ENCODE measurements at places on chromosomes 6 and 20.
A peak's percentile ranks its signal among the peaks of the same experiment; 100 is the strongest.

DNA sequence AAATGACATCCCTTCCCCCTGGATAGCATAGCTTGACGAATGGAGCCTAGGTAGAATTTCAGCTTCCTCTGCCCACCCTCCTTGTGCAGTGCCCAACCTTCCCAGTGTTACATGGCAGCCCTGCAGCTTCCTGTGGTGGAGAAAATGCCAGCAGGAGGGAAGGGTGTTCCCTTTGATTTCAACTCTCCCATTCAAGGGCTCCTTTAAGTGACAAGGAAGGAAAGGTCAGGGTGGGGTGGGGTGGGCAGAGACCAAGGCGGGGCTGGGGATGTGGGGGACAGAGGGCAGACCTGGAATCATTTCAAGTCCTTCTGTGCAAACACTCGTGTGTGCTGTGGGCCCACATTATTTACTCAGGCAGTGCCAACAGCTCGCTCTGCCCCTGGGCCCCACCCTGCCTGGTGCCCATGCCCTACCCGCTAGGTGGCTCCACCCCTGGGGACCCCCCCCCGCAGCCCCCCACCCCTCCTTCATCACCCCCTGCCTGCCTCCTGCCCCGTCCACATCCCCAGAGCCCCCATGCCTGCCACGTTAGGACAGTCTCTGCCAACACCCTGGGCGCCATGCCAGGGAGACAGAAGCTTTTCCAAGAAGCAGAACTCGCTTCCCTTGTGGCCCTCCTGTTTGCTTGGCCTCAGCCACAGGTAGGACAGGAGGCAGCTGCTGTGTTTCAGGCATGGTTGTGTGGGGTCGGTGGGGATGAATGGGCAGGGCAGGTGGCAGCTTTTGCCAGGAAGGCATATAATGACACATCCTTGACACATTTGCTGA lies 9.4 kb downstream of the SPDEF start:
- peak; percentile 17 for DNase-seq

DNA sequence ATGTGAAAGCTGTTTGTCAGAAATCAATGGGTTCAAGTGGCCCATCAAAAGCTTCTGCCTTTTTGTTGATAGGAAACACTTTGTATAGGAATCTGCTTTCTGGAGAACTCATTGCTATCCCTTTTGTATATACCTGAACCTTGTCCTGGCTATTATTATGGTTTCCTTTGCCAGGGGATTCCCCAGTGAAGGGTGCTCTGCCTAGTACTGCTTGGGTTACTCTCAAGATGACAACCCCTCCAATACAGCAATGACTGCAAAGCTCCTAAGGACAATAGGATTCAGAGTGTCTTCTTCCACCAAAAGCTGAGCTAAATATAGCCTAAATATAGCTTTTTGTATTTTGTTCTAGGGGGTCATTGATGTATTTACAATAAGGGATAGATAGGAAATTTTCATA lies 54.0 kb upstream of the PTPRK start:
- DNase-seq, result no peak

- DNase-seq, result no peak
These were observed 3.3 kb upstream of the SLC29A1 start for GRCh38 chr6:44219815-44220784.

- no peak for DNase-seq
These were observed 134.0 kb upstream of the PHACTR1 start for GRCh38 chr6:12582421-12583110.

- no peak for DNase-seq
These were observed 72.6 kb downstream of the ERMARD start for GRCh38 chr6:169824021-169824420.

- DNase-seq, result no peak
These were observed 116.6 kb downstream of the CARMIL1 start for GRCh38 chr6:25395731-25396130.

DNA sequence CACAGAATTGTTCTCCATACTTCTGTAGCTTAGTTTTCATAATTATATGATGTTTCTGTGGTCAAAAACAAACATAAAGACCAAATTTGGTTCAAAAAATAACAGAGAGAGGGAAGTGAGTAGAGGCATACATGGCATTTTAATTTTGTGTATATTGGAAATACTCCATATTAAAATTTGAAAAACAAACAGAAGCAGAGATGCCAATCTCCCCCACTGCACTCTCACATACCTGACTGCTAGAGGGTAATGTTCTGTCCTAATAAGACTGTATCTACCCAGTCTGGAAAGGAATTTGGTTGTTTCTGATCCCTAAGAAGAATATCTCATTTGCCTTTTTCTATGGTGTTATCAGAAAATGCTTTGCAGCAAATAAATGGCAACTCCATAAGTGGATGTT lies 959.0 kb upstream of the FLRT3 start:
- no peak for DNase-seq

DNA sequence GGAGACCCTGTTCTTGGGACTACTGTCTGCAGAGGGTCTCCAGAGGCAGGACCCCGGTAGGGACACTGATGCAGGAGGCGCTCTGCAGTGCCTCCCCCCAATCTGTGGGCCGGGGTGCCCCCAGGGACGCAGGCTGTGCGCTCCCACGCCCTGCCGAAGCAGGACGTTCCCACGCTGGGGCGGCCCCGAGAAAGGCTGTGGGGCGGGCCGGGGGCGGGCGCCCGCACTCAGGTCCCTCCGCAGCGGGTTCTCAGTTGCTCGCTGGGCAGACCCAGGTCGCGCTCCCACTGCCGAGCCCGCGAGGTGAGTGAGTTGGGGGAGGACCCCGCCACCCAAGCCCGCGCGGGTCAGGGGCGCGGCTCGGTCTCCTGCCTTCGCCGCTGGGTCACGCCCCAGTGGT lies at the start of gene COX4I2:
TSS of gene COX4I2 (plus strand) at position 253 of the 400 bp plus-strand sequence. CDS start 1,106 bp downstream, outside the sequence.
- no peak for DNase-seq

- DNase-seq, result no peak
These were observed 1.3 kb upstream of the DDR1 start for GRCh38 chr6:30882759-30883684.

- no peak for DNase-seq
These were observed 505 bp upstream of the KCNK15 start for GRCh38 chr20:44745122-44745597.

GRCh38 chr20:48158014-48158413 lies 372.7 kb upstream of the SULF2 start:
- DNase-seq, result peak; percentile 25

DNA sequence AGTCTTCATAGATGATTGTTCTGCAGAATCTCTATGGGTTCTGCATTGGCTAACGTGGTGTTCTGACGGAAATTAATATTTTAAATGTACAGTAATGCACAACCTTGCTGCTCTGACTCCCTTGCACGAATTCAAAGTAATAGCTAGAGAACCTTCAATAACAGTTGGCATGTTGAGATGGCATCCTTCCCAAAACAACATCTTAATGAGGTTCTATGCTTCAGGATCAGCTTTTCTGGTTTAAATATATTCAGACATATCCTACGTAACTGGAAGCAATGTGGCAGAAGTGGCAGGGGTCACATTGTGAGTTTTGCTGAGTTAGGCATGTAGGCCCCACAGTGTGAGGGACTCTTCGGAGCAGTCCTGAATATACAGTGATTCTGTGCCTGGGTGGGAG lies 25.7 kb downstream of the DSE start:
- no peak for DNase-seq

DNA sequence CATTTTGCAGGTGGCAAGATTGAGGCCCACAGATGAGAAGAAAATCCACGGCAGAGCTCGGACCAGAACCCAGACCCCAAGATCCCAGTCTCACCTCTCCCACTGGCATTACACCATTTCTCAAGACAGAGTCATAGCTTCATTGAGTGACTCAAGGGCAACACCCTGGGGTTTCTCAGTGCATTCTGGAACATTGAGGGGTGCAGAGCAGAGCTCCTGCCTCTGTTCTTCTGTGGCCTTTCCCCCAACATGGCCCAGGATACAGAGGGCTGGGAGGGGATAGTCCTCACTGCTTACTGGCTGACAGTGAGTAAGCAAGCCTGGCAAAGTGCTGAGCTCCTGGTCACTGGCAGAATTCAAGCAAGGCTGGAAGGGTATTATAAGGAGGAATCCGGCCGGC lies 74.0 kb downstream of the MDGA1 start:
- no peak for DNase-seq

- DNase-seq, result peak; percentile 75
These were observed 110.7 kb upstream of the PHACTR1 start for GRCh38 chr6:12605888-12606345.

DNA sequence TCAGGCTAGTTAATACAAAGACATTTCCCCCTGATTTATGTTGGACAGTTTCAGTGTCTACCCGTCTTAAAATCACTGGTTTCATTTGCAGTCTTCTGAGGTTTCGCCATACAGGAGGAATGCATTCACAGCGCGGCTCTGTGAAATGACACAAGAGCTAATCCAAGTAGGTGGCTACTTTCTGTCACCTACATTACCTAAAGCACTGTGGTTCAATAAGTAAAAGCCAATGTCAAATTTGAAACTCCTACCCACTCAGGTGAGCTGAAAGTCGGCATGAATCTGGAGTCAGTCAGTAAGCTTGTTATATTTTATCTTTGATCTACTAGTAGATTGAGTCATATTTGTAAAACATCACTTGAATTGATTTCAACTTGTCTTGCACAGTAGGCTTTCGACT lies 370.8 kb downstream of the LAMA2 start:
- DNase-seq, result no peak

DNA sequence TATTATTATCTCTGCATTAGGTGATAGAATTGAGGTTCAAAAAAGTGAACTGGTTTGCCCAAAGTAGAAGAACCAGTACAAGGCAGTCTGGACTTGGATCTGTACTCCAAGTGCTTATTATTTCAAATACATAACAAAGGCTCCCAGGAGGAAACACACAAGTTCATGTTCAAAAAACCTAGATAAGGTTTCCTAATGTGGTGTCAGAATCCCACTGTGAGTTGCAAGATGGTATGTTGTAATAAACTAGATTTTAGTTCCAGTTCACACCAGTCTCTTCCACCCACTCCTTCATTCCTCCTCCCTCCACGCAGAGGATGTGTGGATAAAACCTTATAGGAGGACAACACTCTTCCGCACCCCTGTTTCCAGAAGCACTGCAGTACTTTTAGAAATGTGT lies 42.8 kb downstream of the KIAA0319 start:
- no peak for DNase-seq

- DNase-seq, result no peak
These were observed 559.6 kb upstream of the NRSN1 start for GRCh38 chr6:23566418-23566817.

DNA sequence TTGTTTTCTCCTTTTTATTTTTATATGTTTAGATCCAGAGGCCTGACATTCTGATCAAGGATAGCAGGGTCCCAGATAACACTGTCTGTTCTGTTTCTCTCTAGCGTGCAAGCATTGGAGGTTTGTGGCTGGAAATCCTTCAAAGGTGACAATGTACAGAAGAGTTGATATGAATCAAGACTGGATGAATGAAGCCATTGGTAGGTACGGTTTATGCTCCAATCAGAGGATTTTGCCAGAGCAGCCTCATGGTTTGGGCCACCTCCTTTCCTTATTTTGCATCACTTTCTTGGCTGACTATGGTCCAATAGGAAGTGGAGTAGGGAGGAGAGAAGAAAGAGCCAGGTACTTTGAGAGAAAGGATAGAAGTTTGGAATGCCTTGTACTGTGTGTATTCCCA lies 484.8 kb upstream of the JAG1 start:
- no peak for DNase-seq

DNA sequence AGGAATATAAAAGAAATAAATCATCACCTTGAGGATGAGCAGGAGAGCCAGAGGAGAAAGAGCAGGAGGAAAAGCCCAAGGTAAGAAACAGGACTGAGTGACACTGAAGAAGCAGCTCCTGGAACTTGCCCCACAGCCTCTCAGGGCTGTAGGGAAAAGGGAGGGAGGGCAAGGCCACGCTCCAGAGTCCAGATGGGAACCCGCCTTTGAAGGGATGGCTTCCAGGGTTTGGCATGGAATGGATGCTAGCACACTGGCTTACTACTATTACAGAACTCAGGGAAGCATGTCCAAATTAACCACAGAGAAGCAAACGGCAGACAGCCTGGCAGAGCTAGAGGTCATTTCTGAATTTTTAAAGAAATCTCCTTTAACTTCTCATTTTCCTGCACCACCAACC lies 26.8 kb downstream of the RALGAPA2 start:
- no peak for DNase-seq

DNA sequence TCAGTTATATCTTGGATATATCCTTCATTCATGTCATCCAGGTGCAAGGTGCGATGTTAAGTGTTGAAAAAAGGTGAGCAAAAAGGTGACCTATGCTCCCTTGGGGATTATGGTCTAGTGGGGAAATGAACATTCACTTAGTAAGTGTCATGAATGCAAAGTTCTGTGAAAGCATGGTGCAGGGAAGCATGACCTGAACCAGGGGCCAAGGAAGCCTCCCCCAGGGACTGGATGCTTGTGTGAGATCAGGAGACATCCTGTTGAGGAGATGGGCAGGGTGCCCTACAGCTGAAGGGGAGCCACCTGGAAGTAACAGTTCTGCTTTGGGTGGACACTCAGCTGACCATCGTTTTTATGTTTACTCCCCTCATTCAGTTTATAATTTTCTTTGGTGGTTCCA lies 179.5 kb downstream of the SYNDIG1 start:
- DNase-seq, result no peak

DNA sequence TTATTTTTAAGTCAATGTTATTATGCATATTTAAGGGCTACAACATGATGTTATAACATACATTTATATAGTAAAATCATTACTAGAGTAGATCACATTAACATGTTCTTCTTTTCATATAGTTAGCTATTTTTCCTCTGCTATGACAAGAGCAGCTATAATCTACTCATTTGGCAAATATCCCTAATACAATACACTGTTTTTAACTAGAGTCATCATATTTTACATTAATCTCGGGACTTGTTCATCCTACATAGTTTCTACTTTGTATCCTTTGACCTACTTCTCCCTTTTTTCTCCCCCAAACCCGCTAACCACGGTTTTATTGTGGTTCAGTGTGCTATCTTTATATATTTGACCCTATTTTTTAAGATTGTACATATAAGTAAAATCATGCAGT lies 249.0 kb downstream of the EPM2A start:
- DNase-seq, result no peak

DNA sequence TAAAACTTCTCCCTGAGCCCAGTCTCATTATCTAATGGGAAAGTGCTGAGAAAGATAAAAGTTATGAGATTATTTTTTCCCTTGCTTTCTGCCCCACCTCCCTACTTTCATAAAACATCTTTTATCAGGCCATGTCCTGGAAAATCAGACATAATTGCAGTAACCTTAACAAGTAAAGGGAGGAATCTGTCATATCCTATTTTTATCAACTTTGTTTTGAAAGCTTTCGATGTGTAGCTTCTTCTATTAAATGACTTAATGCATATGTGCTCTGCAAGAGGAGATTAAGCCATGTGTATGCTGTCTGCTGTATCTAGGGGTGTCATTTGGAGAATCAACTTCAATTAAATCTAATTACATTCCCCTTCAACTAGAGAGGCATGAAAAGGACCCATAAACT lies 408.9 kb downstream of the CBLN4 start:
- no peak for DNase-seq

Data from pons (tissue), 1 donor.